ENCODE measurements at places on chromosomes 11 and 22.

GRCh38 chr22:39250131-39250530 lies 5.3 kb upstream of the PDGFB start:
- no peak for DNase-seq

- no peak for DNase-seq
Measured at GRCh38 chr22:32310777-32311176, 46.9 kb upstream of the RFPL3 start.

- no peak for DNase-seq
Measured at GRCh38 chr11:128231845-128232410, 355.4 kb downstream of the ETS1 start.

- DNase-seq, result no peak
Measured at GRCh38 chr11:107538239-107538638, 27.3 kb downstream of the ALKBH8 start.

DNA sequence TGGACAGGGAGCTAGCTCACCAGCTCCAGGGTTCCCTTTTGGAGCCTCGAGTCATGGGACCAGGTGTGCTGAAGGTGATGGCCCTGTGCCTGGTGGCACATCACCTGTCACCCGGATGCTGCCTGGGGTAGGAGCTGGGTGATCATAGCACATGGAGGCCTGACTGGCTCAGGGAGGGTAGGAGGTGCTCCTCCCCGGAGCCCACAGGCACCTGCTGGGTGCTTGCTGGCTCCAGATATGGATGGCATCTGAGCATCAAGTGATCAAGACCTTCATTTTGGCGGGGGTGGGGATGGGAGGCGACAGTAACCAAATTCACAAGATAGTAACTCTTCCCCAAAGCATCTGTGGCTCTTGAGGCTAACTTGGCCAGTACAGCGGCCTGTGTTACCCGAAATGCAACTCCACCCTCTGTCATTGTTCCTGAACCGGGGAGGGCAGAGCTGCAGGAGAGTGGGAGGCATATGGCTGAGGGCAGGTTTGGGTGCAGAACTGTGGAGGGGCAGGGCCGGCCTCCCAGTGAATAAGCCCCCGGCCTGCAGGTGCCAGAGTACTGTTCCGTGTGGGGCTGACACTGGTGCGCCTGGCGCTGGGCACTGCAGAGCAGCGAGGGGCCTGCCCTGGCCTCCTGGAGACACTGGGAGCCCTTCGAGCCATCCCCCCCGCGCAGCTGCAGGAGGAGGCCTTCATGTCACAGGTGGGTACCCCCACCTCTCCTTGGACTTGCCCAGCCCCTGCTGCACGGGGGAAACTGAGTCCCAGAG lies 4.7 kb downstream of the TBC1D10C start:
- DNase-seq, result no peak

- peak; percentile 19 for DNase-seq
Measured at GRCh38 chr11:35337136-35337913, 82.0 kb downstream of the SLC1A2 start.

- DNase-seq, result no peak
Measured at GRCh38 chr22:39122772-39123470, 25.9 kb downstream of the APOBEC3H start.

- no peak for DNase-seq
Measured at GRCh38 chr22:31230155-31230870, 18.2 kb downstream of the LIMK2 start.

GRCh38 chr11:134542401-134543165 lies 130.5 kb upstream of the B3GAT1 start:
- no peak for DNase-seq

- no peak for DNase-seq
Measured at GRCh38 chr11:117830072-117830471, 5.5 kb upstream of the FXYD2 start.

DNA sequence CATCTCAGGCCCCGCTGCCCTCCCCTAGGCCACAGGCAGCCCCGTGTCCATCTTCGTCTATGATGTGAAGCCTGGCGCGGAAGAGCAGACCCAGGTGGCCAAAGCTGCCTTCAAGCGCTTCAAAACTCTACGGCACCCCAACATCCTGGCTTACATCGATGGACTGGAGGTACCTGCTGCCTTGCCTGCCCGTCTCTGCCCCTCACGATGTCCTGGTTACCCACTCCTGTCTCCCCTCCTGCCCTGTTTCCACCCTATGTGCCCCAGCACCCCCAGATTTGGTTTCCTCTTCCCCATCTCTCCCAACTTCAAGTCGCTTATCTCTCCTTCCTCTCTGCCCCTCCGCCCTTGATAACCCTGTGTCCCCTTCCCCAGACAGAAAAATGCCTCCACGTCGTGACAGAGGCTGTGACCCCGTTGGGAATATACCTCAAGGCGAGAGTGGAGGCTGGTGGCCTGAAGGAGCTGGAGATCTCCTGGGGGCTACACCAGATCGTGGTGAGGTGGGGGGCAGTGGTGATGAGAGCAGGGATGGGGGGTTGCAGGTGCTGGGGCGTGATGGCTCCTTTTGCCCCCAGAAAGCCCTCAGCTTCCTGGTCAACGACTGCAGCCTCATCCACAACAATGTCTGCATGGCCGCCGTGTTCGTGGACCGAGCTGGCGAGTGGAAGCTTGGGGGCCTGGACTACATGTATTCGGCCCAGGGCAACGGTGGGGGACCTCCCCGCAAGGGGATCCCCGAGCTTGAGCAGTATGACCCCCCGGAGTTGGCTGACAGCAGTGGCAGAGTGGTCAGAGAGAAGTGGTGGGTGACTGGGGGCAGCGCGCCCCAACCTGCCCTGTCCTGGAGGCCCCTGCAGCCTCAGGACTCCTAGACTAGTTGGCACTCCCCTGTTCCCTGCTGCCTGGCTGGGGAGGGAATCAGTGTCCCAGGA lies 930 bp downstream of the SCYL1 start:
- DNase-seq, result no peak

GRCh38 chr22:49904040-49904369 lies 14.2 kb downstream of the ALG12 start:
- DNase-seq, result no peak

DNA sequence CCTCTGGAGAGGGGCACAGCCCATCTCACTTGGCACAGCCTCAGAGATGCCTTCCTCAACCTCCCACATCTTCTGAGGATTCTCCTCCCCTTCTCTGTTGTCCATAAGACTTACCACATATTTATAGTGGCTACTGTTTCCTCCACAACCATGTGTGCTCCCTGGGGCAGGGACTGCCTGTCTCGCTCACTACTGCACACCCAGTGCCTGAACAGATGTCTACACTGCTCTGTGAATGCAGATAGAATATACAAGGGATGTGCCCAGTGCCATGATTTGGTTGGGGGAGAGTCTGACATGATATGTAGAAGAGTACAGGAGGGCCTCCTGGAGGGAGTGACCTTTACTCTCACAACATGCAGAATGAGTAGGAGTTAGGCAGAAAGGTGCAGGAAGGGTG lies 67.3 kb upstream of the ANO1 start:
- no peak for DNase-seq

GRCh38 chr22:26143806-26144325 lies 25.4 kb upstream of the SEZ6L start:
- no peak for DNase-seq

- DNase-seq, result no peak
Measured at GRCh38 chr11:82539669-82540068, 194.0 kb downstream of the FAM181B start.

- peak; percentile 17 for DNase-seq
Measured at GRCh38 chr11:102047305-102047924, at the start of gene CFAP300. TSS of gene CFAP300 (plus strand) at chr11:102047437. CDS start at chr11:102047471, 34 bp downstream.

DNA sequence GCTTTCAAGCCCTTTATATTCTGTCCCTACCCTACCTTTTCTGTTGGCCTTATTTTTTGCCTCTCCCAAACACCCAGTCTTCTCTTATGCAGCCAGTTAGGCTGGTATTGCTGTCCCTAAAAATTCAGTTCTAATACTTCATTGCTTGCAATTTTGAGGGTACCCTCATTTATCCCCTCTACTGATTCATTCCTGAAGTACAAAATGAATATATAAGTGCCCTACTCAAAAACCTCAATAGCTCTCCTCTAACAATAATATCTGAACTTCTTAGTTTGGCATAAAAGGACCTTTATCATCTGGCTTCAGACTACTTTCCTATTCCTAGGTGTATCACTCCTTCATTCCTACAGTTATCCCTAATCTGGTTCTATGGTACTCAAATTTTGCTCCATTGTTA lies 5.2 kb upstream of the EIF4G2 start:
- no peak for DNase-seq

DNA sequence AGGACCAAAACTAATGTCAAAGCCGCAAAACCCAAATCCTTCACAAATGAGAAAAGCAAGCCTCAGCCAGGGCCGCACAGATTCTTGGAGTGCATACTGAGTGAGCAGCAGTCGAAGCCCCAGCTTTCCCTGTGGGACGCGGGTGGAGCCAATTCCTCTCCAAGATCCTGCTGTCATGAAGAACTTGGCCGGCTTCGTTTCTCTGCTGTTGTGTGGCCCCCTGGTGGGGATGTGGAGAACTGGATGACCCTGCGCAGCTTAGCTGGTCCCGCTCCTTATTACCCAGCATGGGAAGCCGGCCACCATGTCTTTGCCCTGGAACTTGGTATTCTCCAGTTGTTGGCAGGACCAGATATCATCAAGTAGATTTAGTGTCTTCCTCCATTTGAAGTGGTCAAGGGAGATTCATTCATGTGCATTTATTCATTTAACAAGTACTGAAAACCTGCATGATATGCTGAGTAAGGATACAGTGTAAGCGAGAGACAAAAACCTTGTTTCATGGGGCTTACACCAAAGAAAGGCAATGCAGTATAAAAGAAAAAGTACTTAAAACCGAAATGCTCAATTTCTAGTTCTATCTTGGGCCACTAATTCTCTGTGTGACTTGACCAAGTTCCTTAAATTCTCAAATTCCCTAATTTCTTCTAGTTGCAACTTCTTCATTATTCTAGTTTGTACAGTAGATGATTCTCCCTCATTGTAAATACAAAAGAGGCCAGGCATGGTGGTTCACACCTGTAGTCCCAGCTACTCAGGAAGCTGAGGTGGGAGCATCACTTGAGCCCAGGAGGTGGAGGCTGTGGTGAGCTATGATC lies 56.7 kb upstream of the CRTAM start:
- DNase-seq, result peak; percentile 5

- DNase-seq, result no peak
Measured at GRCh38 chr22:31044262-31044861, 36.8 kb upstream of the SMTN start.

GRCh38 chr11:100741866-100742625 lies 55.0 kb downstream of the ARHGAP42 start:
- DNase-seq, result no peak

GRCh38 chr11:10893714-10894151 lies 35.9 kb upstream of the ZBED5 start:
- no peak for DNase-seq

DNA sequence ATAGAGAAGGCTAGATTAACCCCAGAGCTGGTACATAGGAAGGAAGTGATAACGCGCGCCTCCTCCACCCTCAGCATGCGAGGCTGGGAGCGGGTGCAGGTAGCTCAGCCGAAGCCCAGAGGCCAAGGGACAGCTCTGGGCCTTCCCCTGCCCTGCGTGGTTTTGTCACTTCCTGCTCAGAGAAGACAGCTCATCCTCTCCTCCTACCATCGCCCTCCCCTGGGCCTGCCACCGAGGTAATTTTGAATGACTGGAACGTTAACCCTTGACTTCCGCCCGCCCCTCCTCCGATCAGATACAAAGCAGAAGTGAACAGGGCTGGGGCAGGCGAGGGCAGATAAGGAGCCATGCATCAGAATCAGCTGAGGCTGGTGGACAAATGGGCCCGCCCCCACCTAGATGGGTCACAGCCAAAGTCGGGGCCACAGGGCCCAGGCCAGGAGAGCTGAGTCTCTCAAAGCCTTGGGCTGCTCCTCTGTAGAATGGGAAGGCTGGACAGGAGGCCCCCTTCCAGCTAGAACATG lies 1.6 kb downstream of the RAC2 start:
- DNase-seq, result no peak

DNA sequence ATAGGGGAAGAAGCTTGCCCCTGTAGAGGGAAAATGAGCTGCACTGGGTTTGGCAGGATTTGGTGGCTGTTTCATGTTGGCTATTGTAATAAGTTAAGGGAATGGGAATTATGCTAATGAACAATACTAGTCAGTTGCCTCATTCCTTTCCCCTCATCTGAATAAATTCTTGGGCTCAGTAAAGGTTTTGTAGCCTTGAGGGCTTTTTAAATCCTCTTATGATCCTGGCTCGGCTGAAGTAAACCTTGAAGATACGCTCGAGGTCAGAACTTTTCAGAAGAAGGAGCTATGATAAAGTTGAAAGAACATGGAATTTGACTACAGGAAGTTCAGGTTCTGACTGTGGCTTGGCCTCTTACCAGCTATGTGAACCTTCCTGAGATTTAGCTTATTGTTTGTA lies 448.7 kb downstream of the RAB38 start:
- DNase-seq, result no peak

DNA sequence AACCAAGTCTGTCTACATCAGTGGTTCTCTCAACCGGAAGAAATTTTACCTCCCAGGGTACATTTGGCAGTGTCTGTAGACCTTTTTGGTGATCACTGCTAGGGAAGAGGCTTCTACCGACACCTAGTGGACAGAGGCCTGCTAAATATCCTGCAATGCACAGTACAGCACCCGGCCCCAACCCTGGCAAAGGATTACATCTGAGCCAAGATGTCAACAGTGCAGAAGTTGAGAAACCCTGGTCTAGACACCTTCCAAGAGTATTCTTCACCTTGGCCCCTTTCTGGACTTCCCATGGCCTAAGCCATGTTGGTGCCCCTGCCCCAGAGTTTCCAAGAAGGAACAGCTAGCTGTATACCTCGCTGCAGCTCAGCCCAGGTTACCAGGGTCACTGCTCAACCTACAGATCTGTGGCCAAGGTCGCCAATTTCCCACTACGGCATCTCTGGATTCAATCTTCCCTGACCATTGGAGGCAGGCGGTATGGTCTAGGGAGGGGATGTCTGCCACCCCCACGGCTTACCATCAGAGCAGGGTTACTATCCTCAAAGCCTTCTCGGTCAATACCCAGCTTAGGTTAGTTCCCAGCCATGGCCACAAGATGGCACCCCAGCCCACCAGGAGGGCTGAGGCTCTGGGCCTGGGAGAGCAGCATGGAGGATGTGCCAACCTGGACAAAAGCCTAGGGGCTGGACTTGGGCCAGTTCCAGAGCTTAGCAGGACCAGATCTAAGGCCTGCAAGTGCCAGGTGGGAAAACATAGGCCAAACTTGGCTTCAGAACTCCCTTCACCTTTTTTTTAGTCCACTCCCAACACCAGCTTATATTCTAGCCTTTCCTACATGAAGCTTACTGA lies 3.7 kb upstream of the KCNC1 start:
- DNase-seq, result no peak

DNA sequence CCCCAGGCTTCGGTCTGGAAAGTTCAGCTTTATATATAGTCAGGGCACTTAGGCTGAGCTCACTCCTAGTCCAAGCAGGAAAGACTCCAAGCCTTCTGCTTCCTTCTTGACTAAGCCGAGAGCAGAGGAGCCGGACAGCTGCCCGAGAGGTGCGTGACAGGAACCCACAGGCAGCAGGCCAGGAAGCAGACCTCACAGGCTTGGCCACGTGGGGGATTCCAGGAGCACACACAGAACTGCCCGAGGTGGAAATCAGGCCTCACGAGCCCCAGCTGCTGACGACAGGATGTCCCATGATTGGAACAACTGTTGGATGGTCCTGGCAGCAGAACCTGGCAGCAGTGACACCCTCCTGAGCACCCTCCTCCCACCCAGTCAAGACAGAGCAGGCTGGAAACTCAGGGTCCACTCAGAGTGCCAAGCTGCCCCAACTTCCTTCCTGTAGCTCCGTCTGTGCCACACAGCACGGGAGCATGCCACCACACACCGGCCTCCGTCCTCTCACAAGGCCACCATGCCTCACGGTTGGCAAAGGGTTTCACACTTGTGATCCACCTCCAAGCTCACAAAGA lies 5.4 kb downstream of the PLA2G6 start:
- peak; percentile 77 for DNase-seq

- DNase-seq, result no peak
Measured at GRCh38 chr11:59857439-59858434, 8.6 kb downstream of the TCN1 start.

Measured in GOT3 (cell line).